ENCODE measurements at places on chromosomes 3 and 15. TPM values are rescaled to one million over a fixed set of nuclear protein-coding genes. Genes with fewer than 3 reads are reported as not detected.

Gene RBMS3
- 99.0 TPM for polyA plus RNA-seq

Gene NDN
- 23.8 TPM for polyA plus RNA-seq

Gene ARHGAP11A
- polyA plus RNA-seq, result 1.3 TPM

Gene UCN2
- not detected for polyA plus RNA-seq

Gene THAP10
- 16.7 TPM for polyA plus RNA-seq

Gene PTH1R
- 2.5 TPM for polyA plus RNA-seq

Gene GHRL
- polyA plus RNA-seq, result not detected

Gene ARPP19
- 341 TPM for polyA plus RNA-seq

Gene EOGT
- polyA plus RNA-seq, result 2.7 TPM

Gene KBTBD12
- 1.5 TPM for polyA plus RNA-seq

Gene PIK3CB
- polyA plus RNA-seq, result 46.9 TPM

Gene PRSS50
- polyA plus RNA-seq, result not detected

Gene CATSPER2
- 8.9 TPM for polyA plus RNA-seq

Gene LRRN1
- 59.6 TPM for polyA plus RNA-seq

Gene ATP13A5
- polyA plus RNA-seq, result not detected

Gene CD276
- 2.0 TPM for polyA plus RNA-seq

Gene EPHA6
- polyA plus RNA-seq, result 2.6 TPM

Gene CORO2B
- polyA plus RNA-seq, result 184 TPM

Gene WNT7A
- not detected for polyA plus RNA-seq

Gene STRIT1
- polyA plus RNA-seq, result not detected
